ENCODE measurements at places on chromosomes 5 and 9.

GRCh38 chr9:72263572-72263971, 101.4 kb downstream of the ZFAND5 start:
- DNase-seq = no peak

DNA sequence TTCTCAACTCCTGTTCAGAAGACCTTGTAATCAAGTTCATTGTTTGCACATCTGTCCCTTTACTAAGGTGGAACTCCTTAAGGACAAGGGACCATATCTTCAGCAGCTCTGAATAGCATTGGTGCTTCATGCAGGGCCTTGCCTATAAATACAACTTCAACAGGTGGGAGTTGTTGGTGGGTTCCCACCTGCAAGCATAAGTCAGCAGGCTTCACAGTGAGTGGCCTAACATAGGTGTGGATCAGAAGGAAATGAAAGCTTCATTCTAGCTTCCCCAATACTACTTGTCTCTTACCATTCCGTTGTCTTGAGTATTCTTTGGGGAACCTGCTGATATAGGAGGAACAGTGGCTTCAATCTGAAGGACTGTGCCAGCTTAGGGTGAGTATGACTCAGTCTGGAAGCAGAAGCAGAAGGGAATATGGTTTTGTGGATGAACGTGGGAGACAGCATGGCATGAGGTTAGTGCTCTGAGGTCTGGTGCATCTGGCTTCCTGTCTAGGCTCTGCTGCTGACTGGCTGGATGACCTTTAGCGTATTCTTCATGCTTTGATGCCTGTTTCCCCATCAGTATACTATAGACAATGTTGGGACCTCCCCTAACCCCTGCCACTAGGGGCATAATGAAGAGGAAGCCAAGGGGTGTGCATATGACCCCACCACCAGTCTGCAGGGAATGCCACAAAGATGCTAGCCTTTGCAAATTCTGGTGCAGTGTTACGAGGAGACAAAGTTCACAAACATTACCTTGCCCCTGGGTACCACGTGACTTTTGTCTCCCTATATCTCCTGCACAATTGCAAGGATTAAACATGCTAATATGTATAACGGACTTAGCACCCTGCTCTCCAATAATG, 192.3 kb downstream of the PALM2AKAP2 start:
- DNase-seq = no peak

GRCh38 chr9:92723801-92724323, 40.8 kb downstream of the BICD2 start:
- no peak for DNase-seq

GRCh38 chr9:111274737-111275136, 55.3 kb downstream of the OR2K2 start:
- no peak for DNase-seq

GRCh38 chr9:87309236-87309635, 188.4 kb upstream of the DAPK1 start:
- no peak for DNase-seq

DNA sequence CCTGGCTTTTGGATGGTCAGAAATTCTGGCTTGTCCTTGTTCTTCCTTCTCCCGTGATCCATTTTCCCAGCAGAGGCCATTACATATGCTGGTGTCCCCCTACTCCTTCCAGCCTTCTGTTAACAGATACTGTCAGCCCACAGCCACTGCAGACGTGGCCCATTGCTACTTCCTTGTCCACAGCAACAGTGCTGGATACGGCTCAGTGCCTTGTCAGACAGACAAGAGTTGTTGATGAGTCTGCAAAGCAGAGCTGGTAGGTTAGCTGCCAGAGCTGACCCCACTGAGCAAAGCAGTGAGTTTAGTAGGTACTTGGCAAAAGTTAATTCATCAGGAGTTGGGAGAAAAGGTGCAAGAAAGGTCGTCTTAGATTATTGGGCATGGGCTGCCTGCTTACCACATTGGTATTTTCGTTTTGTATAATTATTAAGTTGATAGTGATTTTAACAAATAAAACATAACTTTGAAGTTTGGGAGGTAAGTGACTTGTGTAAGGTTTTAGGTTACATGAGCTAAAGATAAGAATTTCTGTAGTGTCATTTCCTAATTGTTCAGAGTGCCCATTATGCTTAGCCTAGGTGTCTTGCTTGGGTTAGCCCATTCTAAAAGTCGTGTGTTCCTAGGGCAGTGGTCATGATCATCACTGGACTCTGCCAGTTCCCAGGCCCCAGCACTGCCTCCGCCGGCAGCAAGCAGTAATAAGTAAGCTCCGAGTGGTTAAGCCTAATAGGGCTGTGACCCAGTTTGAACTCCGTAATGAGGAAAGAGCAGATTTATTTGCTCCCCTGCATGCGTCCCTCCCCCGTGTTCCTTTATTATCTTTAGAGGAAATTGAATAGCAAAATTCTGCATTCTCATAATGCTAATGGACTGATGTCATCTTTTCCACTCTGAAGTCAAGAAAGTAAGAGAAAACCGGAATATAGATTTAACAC, 292.0 kb downstream of the FANCC start:
- DNase-seq = peak; percentile 87

DNA sequence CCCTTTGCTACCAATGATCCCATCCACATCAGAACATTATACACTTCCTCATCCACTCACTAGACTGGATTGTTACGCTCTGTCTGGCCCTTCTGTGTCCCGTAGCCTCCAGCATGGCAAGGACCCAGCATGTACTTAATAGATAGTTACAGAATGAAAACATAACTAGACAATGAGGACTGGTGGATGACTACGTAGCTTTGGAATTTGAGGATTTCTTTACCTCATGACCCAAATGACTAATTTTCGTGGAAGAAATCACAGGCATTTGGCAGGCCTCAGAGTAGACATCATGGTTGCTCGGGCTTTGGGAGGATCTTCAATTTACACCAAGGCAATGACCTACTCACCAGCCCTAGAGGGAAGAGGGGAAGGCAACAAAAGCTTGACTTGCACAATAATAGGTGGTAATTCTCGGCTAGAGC, 299.8 kb downstream of the TLE1 start:
- DNase-seq = peak; percentile 94

DNA sequence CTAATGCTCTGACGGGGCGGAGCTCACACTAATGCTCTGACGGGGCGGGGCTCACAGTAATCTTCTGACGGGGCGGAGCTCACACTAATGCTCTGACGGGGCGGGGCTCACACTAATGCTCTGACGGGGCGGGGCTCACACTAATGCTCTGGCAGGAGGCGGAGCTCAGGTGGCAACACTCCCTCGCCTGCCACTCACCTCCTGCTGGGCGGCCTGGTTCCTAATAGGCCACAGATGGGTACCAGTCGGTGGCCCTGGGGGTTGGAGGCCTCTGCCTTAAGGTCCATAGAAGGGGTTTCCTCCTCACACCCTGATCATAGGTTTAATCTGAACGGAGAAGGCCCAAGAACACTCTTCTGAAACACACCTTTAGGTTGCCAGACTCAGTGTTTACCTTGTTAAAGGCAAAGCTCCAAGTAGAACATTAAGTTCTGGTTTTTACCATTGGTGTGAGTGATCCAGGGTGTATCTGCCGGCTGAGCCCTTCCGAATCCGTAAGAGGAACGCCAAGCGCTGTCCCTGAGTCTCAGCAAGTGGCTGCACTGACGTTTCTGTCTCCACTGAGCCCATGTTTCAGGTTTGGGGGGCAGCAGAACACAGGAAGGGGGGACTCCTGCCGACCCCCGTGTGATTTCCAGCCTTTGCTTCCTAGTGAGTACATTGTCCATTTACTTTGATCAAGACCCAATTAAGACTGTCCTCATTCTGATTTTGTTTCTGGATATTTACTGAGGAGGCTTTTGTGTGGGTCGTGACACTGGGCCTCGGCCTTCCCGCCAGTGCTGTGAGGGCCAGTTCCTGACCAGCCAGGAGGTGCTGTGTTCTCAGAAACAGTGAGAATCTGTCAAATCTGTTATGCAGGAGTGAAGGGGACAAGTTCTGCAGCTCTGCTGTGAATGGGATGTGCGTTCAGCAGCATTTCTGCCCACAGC, 24.6 kb upstream of the LRRC14B start:
- DNase-seq = no peak

DNA sequence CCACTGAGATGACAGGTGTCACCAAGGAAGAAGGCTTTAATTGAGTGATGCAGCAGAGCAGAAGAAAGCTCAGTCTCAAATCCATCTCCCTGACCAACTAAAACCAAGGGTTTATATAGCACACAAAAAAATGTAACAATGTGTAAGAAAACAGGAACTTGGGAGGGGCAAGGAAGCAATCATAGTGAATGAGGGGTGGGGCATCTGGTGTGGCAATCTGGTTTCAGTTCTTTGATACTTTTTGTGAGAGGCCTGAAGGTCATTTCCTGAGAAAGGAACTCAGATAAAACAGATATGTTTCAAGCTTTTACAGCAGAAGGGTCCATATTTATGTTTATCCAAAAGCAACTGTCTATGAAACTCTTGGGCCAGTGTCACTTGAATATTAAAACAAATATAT, 19.7 kb downstream of the CD180 start:
- DNase-seq = no peak

DNA sequence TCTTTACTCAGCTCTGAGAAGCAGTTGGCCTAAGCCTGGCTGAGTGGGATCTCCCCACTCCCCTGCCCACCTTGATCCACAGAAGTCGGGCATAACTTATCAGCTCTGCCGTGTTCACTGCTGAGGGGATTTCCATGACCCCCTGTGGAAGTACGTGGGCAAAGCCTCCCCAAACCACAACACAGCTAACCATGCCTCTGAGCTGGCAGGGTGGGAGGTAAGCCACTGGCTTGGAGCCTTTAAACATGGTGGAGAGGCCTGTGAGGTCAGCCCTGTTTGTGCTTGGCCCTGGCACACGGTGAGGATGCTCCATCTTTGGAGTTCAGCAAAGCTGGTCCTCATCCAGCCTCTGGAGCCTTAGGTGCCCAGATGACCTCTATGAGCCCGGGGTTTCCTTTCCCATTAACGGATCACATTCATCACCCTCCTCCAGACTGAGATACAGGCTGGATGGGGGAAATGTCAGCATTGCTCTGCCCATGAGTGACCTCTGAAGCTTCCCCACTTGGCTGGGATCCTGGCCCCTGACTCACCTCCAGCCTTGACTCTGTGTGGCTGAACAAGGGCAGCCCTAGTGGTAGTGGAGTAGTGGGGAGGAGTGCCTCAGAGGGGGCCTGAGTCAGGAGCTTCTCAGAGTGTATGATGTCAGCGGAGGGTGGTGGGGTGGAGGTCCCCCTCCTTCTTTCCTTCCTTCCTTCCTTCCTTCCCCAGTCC, 6.2 kb downstream of the PDLIM4 start:
- DNase-seq = peak; percentile 59

DNA sequence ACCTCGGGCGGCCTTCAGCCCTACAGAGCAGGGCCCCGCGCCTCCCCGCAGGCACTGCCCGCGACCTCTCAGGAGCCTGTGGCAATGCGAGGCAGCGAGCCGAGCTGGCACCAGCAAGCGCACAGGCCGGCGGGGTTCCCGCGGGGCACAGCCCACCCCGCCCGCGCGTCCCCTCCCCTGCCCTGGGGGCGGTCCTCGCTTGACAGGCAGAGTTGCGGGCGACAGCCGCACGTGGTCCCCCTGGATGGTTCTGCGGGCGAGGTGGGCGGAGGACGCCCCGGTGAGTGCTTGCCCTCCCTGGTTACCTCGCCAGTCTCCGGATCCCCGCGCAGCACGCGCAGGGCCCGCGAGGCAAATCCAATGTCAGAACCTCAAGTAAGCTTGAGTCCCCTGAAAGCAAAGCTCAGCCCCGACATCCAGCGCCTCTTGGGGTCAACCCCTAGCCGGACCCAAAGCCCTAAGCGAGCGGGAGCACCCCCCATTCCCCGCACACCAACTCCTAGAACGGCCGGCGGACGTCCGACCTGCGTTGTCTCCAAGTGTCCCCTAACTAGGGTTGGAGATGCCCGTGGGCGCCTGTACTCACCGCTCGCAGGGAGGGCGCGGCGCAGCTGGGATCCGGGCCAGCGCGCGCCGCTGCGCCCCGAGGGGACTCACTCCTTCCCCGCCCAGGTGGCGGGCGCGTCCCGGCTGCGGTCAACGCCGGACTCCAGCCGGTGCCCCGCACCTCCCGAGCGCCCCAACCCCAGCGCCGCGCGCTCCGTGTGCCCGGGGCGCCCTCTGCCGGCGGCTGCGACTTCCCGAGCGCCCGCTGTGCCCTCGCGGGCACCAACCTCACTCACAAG, at the start of gene DRD1:
Gene DRD1 (minus strand): TSS at position 123 of the 845 bp plus-strand sequence. CDS start 1,083 bp downstream, outside the sequence.
- no peak for DNase-seq

DNA sequence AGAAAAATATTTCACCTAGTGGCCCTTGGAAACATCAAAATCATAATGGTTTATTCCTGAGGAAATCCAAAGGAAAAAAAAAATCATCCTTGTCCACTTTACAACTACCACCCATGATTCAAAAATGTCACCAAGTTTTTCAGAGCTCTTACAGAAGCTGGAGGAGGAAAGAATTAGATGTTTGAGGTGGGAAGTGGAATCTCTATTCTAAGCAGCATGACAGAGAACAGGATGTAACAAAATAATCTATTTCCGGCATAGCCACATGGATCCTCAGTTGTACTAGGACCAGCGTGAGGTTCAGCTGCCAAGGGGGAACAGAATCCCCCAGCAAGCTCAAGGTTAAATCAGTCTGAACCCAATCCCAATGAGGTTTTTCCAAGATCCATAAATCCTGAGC, 40.2 kb downstream of the FBXW11 start:
- DNase-seq = no peak

DNA sequence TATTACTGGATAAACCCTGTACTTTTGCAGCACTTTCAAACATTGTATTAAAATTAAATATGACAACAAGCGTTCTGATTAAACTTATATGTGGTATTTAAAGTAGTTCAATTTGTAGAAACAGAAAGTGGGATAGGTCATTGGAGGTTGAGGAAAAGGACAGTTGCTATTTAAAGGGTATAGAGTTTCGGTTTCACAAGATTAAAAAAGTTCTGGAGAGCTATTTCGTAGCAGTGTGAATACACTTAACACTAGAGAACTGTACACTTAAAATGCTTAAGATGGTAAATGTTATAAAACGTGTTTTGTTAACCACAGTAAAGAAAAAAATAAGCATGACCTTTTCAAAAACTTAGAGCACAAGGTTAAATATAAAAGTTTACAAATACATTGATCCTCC, 382.1 kb downstream of the BRINP1 start:
- no peak for DNase-seq

DNA sequence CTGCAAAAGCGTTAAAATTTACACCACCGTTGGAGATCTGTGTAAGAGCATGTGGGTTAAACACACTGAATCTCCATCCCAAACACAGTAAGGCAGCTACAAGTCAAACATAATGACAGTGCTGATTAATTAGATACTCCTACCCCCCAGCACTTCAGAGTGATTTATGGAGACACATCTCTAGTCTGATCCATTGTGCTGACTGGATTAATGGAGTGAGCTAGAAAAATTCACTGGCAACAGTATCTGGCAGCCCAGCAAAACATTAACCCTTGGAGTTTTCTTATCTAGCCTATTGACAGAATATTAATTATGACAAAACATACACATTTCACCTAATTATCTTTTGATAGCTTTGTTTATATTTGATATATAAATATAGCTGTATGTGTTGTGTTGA, 188.6 kb upstream of the ISL1 start:
- no peak for DNase-seq

GRCh38 chr5:72510610-72511181, 3.5 kb upstream of the ZNF366 start:
- DNase-seq = no peak

GRCh38 chr5:6218116-6218515, 160.2 kb downstream of the MED10 start:
- no peak for DNase-seq

- DNase-seq = peak; percentile 50
Measured at GRCh38 chr5:149133795-149134777, 7.2 kb upstream of the ABLIM3 start.

GRCh38 chr5:112419986-112420864, 1.1 kb upstream of the EPB41L4A start:
- DNase-seq = no peak

- no peak for DNase-seq
Measured at GRCh38 chr5:39273314-39273954, 54.1 kb upstream of the FYB1 start.

GRCh38 chr9:111298111-111298510, 31.9 kb downstream of the OR2K2 start:
- DNase-seq = no peak

Data from AG09309 (cell line).